ENCODE measurements at places on chromosomes 2 and 18.

DNA sequence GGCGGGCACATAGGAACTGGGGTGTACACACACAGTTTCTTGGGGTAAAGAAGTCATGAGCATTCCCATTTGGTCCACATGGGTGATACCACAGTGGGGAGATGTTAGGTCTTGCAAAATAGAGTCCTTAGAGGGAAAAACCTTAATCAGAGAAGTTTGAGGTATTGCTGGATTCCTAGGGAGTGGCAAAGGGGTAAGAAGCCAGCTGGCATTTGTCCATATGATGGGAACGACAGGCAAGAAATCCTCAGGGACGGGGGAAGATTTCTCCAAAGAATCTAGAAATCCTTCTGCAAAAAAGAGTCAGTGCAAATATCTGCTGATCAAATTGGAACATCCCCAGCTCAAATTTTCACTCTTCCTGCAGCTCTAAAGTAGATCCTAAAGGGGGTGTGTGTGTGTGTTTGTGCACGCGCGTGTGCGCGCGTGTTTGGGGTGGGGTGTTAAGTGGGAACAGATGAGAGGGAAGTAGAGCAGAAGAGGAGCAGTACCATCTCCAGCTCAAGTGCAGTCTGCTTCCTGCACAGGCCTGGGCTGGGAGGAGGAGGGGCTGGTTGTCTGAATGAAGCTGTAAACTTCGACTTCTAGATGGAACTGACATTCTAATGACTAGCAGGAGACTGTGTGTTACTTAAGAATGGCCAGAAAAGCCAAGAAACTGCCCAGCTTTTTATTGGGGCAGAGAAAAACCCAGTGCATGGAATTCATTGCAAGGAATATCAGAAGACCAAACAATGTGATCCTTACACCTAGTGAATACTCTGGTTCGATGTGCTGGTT lies 168.0 kb downstream of the SPP2 start:
- DNase-seq, result no peak

GRCh38 chr2:47520302-47520630 lies 117.3 kb downstream of the MSH2 start:
- DNase-seq, result no peak

GRCh38 chr2:231394211-231395141 lies 1.0 kb upstream of the B3GNT7 start:
- DNase-seq, result no peak

DNA sequence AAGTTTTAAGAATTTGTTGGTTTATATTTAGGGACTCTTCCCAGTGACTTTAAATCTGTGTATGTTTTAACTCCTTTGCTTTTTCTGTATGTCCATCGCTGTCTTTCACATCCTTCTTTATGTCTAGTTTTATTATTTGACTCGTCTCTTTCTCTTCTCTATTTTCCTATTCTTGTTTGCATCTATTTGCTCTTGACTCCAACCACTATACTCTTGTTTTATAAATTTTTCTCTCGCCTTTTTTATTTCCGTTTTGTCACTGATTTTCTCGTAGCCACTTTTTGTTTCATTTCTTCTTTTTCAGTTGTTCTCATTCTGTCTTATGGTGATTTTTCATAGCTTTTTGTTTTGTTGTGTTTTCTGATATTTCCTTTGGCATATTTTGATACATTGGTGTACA lies 170.5 kb upstream of the NETO1 start:
- no peak for DNase-seq

DNA sequence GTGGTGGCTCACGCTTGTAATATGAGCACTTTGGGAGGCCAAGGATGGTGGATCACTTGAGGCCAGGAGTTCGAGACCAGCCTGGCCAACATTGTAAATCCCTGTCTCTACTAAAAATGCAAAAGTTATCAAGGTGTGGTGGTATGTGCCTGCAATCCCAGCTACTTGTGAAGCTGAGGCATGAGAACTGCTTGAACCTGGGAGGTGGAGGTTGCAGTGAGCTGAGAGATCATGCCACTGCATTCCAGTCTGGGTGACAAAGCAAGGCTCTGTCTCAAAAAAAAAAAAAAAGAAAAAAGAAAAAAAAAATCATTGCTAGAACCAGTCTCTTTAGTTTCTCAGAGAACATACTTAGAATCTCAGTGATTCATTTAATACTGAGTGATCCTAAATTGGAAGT lies 217.1 kb downstream of the DYM start:
- no peak for DNase-seq
